RPMI8226 (cell line): ENCODE measurements at places on chromosomes 5 and 9.

DNA sequence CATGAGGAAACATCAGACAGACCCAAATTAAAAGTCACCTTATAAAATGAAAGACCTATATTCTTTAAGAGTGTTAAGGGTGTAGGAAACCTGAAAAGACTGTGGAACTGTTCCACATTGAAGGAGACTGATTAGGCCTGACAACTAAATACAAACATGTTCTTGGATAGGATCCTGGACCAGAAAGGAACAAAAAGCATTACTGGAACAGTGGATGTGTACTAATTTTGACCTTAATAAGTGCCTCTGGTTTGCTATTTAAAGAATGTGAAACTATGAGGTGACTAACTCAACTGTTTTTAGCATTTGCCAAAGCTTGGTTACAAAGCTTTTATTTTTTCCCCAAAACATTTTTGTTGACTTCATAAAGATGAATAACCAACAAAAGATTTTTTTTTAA lies 340.6 kb downstream of the CAAP1 start:
- no peak for DNase-seq

GRCh38 chr5:81207009-81207408 lies 26.1 kb upstream of the CKMT2 start:
- DNase-seq = no peak

GRCh38 chr9:27353474-27354229 lies 56.7 kb upstream of the EQTN start:
- peak; percentile 4 for DNase-seq

DNA sequence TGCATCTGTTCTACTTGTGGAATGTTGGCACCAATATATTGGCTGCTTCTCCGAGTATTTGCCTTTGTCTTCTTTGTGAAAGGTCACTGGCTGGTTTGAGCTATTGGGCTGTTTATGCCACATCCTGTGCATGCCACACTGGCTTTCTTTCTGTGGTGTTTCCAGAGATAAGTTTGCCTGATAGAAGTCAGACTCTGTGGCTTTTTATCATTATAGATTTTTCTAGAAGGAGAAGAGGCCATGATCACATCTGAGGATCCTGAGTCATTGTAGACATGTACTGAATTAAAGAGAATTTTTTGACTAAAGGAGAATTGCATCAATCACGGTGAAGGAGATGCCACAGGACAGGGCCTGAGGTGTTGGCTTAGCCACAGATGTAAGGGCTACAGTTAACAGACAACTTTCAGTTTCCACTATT lies 26.5 kb upstream of the CDKN2B start:
- DNase-seq = no peak

GRCh38 chr5:123014689-123015088 lies 21.8 kb downstream of the PPIC start:
- DNase-seq = no peak

- no peak for DNase-seq
Measured at GRCh38 chr9:79334711-79335110, 237.1 kb upstream of the TLE4 start.

GRCh38 chr9:2257248-2257929 lies 242.2 kb downstream of the SMARCA2 start:
- peak; percentile 19 for DNase-seq

DNA sequence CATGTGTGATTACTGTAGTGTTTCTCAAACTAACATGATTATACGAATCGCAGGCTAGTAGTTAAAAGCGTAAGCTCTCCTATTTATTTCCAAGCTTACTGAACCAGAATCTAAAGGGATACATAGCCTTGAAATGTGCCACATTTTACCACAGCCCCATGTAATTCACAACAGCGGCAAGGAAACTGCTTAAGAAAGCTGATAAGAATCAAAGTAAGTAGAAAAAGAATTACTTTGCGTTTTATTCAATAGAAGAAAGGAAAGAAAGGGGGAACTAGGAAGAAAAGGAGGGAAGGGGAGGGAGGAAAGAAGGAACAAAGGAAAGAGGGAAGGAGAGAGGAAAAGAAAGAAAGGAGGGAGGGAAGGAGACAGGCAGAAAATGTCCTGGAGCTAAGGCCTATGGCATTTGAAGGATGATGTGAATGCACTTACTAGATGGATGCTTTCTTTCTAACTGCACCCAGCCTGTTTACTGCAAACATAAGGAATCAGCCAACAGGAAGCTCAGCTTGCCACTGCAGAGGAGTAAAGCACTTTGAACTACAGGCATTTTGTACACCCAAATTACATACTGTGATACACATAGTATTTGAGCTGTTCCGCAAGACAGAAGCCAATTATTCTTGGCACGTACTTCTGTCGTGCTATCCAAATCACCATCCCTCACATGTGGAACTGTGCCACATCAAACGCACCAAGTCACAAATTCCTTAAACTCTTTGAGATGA lies 521.7 kb downstream of the RAB3C start:
- DNase-seq = no peak

DNA sequence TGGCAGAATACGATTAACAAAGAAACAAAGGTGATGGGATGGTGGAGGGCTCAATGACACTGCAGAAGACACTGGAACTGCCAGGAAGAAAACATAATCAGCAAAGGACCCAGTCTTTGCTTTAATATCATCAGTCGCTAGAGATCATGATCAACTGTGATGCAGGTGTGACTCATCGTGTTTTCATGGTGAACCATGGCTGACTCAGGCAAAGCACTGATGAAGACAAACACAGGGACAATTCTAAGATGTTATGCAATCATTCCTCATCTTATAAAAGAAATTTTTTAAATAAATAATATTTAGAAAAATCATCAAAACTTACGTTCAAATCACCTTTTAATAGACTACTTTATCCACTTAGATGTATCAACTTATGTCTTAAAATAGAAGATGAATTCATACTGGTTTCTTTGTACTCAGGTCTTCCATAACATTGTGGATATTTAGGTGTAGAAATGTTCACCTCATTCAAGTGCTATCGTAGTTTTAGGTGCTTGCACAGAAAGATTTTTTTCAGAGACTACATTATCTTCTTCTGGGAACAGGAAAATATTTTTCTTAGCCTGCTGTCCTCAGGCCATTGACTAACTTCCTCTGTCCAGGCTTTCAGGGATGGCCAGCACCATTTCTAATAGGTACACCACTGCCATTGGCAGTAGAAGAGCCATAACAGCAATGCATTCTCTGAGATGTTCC lies 673.4 kb upstream of the MEF2C start:
- DNase-seq = no peak
